SK-N-MC (cell line): ENCODE measurements at places on chromosomes 11 and 22.

DNA sequence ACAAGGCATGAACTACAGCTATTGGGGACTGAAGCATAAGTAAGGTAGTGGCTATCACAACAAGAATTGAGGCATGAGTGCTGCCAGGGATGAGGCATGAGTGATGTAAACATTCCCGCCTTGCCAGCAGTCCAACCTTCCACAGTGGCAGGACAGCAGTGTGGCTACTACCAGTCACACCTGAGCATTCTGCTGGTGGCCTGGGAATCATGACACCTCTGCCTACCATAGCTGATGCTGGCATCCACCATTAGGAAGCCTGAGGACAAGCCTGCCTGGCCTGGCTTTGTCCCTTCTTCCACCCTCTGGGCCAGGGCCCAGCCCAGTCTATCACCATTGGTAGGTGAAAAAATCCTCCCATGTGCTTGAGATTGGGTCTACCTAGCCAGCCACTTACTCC is 712.8 kb upstream of the CCDC90B start:
- no peak for DNase-seq

DNA sequence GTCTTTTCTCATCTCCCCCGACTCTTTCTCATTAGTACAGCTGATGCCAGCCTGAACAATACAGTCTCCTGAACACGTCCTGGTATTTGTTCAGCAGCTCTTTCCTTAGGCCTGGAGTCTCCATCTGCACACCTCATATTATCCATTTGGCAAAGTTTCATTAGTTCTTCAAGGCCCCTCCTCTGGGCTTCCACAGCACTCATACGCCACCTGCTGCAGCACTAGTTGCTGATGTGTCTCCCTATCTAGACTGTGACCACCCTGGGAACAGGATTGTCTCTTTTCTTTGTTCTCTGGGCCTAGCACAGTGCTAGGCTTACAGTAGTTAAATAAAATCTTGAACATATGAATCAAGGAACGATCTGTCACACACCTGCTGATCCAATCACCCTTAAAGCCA is 17.2 kb downstream of the DCHS1 start:
- no peak for DNase-seq

GRCh38 chr11:17931595-17931994 is 81.3 kb downstream of the SERGEF start:
- no peak for DNase-seq

GRCh38 chr11:58494101-58494500 is 13.8 kb downstream of the OR5B21 start:
- DNase-seq: no peak

DNA sequence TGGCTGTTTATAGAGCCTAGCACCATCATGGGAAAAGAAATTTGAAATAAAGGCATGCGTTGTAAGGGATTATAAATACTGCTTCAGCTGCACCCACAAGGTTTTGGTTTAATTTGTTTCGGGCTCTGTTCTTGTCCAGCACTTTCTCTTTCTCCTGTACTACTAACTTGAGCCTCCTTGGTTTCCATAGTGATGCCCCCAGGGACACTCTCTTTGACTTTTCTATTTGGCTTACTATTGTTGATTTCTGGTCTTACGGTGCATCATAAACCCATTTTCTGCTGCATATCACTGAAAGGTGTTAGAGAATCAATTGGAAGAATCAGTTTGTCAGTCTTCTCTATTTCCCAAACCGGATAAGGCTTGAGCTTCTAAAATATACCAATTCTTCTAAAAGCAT is 1674.3 kb upstream of the RAG2 start:
- no peak for DNase-seq

- DNase-seq: no peak
Observed at GRCh38 chr22:24566899-24567511, 11.2 kb downstream of the SNRPD3 start.

DNA sequence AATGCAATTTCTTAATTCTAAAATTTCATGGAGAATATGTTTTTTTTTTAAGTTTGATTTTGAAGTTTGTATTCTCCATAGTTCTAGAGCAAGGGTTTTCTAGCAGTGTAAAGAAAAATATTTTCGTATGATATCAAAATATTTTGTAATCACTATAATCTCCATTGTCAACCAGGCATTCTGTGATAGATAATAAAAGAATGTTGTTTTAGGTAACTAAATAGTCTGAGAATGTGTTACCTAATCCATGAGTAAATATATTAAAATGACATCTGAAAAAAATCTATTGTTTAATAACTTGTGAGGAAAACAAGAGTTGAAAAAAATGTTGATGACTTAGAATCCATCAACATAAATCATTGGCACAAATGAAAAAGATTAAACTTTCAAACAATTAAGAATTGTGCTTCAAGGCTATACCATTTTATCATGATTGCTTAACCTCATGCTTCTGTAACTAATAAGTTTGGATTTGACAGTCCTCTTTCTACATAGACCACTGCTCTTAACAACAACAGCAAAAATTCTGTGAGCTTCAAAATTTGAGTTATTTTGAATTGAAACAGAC is 2211.8 kb downstream of the LRRC4C start:
- DNase-seq: no peak

- no peak for DNase-seq
Observed at GRCh38 chr22:37326726-37327125, 44.4 kb downstream of the CYTH4 start.

GRCh38 chr11:17000987-17001386 is 13.2 kb downstream of the PLEKHA7 start:
- DNase-seq: no peak

GRCh38 chr11:78740199-78741071 is 165.8 kb upstream of the NARS2 start:
- DNase-seq: no peak

- no peak for DNase-seq
Observed at GRCh38 chr22:16958475-16958874, 49.5 kb downstream of the GAB4 start.

DNA sequence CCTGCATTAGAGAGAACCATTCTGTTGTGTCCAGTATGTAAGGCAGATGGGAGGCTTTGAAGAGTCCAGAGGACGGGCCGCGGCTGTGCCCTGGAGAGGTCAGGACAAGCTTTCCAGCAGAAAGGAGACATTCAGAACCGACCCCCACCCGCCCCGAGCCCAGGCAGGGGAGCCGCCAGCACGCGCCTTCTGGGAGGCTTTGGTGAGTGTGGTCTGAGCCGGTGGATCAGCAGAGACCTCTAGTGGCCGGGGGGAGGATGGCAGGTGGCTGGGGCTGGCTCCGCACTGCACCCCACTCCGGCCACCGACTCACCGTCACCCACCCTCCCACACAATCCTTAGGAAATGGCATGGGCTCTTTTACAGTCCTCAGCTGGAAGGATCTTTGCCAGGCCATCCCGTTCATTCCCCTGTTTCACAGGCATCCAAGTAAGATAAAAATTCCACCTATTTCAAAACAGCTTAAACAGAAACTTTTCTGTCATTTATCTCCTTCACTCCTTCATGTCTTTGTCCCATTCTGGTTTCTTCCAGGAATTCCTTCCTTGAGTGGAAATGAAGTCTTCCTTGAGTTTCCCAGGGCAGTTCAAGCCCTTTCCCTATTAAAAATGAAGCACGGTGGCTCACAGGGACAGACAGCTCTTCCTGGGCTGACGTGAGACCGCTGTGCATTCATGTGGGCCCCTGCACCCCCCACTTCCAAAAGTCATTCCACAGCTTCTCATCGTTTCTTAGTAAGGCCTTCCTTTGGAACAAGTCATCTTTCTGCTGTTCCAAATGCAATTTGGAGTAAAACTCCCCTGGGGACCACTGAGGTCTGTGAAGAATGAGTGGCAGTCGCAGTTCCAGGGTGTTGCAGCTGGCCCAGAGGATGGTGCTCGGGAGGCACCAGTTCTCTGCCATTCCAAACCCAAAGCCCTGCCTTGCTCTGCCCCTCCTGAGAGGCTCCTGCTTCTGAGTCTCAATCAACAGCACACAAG is 91.0 kb downstream of the FEZ1 start:
- no peak for DNase-seq

DNA sequence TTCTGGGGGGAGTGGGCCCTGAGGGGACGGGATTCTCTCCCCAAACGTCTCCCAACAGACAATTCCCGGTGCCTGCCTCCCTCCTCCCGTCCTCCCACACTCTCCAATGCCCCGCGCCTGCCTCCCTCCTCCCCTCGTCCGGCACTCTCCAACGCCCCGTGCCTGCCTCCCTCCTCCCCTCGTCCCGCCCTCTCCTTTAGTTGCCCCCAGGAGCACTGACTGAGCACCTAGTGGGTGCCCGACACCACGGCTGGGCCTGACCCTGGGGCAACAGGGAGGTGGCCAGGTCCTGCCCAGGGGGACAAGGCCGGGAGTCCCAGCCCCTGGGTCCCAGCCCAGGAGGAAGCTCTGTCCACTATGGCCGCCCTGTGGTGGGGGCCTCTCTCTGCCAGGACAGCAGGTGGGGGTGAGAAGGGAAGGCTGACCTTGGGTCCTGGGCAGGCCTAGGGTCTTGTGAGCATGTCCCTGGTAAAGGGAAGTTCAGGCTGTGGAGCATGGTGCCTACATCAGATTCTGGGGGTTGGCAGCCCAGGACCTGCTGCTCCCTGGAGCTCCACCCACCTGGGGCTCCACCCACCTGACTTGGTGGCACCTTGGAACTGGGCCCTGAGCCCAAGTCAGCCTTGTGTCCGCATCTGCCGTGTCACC is 942.3 kb downstream of the BRD1 start:
- DNase-seq: no peak

- no peak for DNase-seq
Observed at GRCh38 chr11:58058276-58059006, 27.7 kb downstream of the OR6Q1 start.

- no peak for DNase-seq
Observed at GRCh38 chr11:118068206-118068944, 8.5 kb upstream of the TMPRSS4 start.

DNA sequence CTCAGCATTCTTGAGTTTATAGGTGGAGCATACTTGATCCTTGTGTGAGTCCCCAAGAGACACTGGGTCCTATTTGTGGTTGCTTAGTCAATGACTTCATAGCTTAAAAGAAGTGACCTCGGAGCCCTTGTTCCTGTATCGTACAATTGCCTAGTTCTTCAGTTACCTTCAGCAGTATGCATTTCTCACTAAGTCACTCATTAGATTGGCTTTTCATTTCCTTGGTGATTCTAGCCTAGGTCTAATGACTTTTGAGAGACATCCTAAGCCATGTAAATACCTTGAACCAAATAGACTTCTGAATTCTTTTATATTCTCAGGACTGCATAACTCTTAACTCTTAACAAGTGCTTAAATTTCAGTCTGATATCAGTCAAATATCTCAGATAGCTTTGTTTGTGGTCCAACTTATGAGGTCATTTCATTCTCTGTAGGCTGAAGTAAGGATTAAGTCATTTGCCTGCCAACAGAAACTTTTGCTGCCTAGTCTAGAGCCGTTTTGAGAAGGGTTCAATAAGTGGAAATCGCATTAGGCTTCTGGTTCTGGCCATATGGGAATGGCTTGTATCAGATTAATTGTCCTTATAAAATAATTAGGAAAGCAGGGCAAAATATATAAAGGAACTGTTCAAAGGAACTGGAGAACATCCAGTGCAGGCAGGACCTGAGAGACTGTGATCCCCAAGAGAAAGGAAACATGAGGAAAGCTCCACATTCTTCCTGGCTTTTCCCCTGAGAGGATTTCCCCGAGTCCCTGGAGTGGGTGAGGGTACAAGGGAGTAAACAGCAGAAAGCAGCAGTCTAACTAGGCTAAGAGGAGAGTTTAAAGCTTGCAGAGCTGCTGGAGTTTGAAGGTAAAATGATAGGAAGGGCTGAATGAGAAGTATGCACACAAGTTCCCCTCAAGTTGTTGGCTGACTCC is 39.9 kb downstream of the TRAF6 start:
- DNase-seq: no peak

- DNase-seq: no peak
Observed at GRCh38 chr11:110000850-110001249, 92.3 kb upstream of the ZC3H12C start.

DNA sequence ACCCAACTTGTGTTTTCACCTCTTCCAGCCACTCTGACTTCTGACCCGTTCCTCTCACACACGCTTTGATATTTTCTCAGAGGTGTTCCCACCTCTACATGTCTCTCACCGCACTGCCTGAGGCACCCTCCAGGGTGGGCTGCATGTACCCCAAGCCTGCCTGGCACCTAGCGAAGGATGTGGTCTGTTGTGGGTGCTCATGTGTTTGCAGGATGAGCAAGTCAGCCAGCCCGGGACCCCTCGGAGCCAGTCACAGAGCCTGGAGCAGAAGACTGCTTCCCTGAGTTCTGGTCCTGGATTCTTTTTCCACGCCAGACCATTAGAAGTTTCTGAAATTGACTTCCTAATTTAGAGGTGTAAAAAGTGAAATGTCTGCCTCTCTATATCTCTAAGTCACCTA is 3.8 kb downstream of the GTSE1 start:
- DNase-seq: no peak

GRCh38 chr22:49017482-49018329 is 810.0 kb downstream of the BRD1 start:
- DNase-seq: no peak

- no peak for DNase-seq
Observed at GRCh38 chr11:119615003-119615881, 113.8 kb downstream of the NECTIN1 start.

- no peak for DNase-seq
Observed at GRCh38 chr22:30526656-30527055, 19.9 kb downstream of the SEC14L6 start.

DNA sequence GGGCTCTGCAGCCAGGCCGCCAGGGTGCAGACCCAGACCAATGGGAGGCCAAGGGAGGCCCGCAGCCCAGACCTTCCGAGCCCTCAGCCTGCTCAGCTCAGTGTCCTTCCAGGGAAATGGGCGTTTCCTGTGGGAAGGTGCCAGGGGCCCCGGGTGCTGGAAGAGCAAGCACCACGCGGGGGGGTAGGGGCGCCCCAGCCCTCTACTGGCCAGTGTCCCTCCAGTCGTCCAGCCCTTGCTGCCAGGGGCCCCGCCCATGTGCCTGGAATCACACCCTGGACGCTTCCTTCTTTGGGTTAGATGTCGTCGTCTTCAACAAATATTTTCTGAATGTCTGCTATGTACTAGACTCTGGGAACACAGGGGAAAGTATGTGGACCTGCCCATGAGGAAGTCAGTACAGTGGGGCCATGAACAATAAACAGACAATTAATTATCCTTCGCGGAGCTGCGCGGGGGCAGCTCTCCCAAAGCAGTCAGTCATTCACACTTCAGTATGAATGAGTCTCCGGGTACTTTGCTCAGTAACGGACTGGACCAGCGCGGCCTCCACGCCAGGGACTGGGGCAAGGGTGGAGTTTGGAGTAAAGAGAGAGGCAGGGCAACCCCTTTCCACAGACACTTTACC is 60.2 kb downstream of the CDKN1C start:
- no peak for DNase-seq

GRCh38 chr11:28318871-28319270 is 210.7 kb downstream of the METTL15 start:
- no peak for DNase-seq

GRCh38 chr22:30979932-30980331 is 10.9 kb downstream of the TUG1 start:
- no peak for DNase-seq
